Smooth muscle cell of the coronary artery (primary cell): ENCODE measurements at places on chromosomes 11 and 22. TPM values are rescaled to one million over a fixed set of nuclear protein-coding genes. Genes with fewer than 3 reads are reported as not detected.

The USP2 gene
- under 0.01 TPM in 2 replicates for total RNA-seq

The CTSC gene
- total RNA-seq, result 20.6 and 62.8 TPM in 2 replicates

The COMT gene
- total RNA-seq, result 288 and 572 TPM in 2 replicates

The CFAP300 gene
- total RNA-seq, result 1.4 and 5.5 TPM in 2 replicates

The MS4A7 gene
- not detected in 2 replicates for total RNA-seq
